ENCODE measurements at places on chromosomes 12 and 14.

DNA sequence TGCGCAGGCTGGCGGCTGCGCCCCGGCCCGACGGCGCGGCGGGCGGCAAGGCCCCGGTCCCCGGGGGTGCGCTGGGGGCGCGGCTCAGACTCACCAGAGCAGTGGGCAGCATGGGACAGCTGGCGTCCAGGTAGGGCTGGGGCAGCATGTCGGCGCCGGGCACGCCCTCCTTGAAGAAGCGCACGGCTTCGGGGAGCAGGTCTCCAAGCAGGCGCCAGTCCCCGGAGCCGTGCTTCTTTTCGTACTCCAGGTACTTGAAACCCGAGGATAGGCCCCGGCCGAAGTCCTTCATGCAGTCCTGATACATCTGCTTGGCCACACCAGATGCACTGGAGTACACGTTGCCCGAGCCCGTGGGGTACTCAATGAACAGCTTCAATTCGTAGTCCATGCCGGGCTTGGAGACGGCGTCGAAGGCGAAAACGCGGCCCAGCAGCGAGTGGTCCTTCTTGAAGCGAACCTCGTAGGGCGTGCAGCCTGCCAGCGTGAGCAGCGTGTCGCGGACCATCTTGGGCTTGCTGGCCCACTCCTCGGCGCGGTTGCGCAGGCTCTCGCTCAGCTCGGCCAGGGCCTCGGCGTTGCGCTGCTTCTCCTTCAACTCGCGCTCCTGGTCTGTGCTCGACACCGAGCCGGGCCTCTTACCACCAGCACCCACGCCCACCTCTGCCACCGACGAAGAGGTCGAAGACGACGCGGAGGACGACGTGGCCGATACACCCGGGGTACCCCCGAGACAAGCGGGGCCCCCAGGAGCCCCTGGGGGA is 2.2 kb downstream of the IRF2BPL start:
- DNase-seq = no peak

GRCh38 chr12:90757957-90758356 is 197.0 kb downstream of the CCER1 start:
- DNase-seq = no peak

DNA sequence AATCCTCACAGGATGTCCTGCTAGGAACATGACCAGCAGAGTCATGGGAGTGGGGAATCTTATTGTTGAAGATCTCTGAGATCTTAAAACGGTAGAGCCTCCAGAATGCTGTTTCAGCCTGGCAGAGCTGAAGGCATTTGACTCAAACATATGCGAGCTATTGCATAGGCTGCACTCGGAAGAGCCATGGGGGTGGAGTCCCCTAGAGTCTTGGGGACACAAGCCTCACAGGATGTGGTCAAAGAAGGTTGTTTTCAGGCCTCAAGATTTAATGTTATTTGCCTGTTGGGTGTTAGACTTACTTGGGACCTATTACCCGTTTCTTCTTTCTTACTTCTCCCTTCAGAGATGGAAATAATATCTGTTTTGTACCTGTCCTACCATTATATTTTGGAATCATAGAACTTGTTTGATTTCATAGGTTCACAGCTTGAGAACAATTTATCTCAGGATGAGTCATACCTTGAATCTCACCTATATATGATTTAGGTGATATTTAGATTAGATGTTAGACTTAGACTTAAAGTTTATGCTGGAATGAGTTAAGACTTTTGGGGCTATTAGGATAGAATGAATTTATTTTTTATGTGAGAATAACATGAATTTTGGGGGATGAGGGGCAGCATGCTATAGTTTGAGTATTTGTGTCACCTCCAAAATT is 172.2 kb upstream of the ATP2B1 start:
- no peak for DNase-seq

DNA sequence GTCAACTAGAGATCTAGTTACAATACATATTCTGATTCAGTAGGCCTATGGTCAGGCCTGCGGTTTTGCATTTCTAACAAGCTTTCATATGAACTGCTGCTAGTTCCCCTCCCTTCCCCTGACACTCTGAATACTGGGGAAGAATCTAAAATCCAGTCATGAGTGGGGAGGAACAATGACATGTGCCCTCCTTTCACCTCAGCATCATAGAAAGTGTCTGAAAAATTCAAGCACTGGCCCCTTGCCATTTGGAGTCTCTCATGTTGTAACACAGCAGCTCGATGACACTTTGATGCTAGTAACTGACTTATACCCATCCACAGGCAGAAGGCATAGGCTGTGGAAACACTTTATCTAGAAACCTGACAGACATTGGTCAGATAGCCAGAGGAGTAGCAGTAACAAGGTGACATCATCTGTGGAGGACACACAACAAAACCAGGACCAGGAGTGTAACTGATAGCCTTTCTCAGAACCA is 161.9 kb upstream of the RASSF8 start:
- no peak for DNase-seq

DNA sequence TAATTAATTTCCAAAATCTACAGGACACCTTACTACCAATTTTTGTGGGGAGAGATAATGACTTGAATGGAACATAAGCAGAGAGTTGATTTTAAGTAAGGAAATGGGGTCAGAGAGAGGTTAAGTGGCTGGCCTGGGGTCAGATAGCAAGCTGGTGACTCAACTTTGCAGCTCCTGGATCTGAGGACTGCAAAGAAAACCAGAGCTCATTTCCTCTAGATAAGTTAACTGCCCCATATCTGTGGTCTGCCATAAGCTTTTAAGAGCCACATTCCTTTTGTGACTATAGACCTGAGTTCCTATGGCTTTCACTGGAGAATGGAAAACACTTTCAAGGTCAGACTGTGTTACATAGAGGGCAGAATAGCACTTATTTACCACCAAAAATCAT is 201.2 kb upstream of the PRICKLE1 start:
- no peak for DNase-seq

DNA sequence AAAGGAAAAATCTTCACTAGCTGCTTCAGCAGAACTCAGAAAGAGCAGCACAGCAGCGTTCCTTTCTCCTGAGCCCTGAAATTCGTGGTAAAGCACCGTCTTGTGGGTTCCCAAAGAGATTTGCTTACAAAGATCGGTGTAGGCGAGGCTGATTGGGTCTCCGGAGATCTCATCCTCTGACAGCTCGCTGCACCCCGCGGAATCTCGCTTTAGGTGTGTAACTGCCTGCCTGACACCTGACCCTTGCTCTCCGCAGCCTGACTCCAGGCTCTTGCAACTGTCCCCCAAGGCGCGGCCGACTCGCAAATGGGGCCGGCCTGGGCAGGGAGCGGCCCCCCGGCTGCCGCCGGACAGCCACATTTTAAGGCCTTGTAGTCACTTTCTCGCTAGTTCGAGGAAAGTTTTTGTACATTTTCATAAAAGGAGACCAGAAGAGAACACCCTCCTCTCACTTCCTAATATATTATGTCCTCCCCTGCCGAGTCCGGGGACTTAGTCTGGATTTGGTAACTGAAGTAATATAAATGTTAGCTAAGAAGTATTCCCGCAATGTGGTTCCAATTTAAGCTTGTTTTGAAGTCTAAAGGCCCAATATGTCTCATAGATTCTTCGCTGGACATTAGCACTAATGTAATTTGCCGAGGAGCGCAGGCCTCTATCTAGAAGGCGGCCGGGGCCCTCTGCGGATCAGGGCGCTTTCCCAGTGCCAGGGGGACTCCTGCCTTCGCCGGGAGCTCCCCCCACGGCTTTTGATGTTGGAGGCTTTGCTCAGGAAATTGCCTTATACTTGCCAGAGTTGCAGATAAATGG is 177.3 kb upstream of the CDKN3 start:
- DNase-seq = no peak

- no peak for DNase-seq
Measured at GRCh38 chr14:104935955-104936354, 11.3 kb downstream of the PLD4 start.

- DNase-seq = no peak
Measured at GRCh38 chr14:70032447-70032846, 153.2 kb downstream of the SMOC1 start.

- no peak for DNase-seq
Measured at GRCh38 chr12:117279606-117280005, 81.8 kb downstream of the NOS1 start.

GRCh38 chr12:77494296-77494695 is 336.4 kb upstream of the NAV3 start:
- no peak for DNase-seq

GRCh38 chr14:80325112-80325511 is 113.8 kb upstream of the DIO2 start:
- no peak for DNase-seq

- no peak for DNase-seq
Measured at GRCh38 chr12:56760460-56760859, 2.7 kb upstream of the HSD17B6 start.

- no peak for DNase-seq
Measured at GRCh38 chr14:78398216-78398615, 228.0 kb downstream of the NRXN3 start.

- no peak for DNase-seq
Measured at GRCh38 chr12:23473071-23473470, 476.4 kb downstream of the SOX5 start.

- no peak for DNase-seq
Measured at GRCh38 chr12:100942984-100943749, 148.6 kb downstream of the ANO4 start.

GRCh38 chr14:75307700-75308379 is 29.2 kb downstream of the FOS start:
- DNase-seq = no peak

DNA sequence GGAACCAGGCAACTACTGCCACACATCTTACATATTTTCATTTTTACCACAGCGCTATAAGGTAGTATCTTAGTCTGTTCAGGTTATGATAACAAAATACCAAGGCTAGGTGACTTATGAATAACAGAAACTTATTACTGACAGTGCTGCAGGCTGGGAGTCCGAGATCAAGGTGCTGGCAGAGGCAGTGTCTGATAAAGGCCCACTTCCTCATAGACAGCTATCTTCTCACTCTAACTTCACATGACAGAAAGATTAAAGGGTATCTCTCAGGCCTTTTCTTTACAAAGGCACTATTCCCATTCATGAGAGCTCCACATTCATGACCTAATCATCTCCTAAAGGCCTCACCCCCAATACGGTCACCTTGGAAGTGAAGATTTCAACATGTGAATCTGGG is 59.8 kb upstream of the MDM1 start:
- DNase-seq = no peak

DNA sequence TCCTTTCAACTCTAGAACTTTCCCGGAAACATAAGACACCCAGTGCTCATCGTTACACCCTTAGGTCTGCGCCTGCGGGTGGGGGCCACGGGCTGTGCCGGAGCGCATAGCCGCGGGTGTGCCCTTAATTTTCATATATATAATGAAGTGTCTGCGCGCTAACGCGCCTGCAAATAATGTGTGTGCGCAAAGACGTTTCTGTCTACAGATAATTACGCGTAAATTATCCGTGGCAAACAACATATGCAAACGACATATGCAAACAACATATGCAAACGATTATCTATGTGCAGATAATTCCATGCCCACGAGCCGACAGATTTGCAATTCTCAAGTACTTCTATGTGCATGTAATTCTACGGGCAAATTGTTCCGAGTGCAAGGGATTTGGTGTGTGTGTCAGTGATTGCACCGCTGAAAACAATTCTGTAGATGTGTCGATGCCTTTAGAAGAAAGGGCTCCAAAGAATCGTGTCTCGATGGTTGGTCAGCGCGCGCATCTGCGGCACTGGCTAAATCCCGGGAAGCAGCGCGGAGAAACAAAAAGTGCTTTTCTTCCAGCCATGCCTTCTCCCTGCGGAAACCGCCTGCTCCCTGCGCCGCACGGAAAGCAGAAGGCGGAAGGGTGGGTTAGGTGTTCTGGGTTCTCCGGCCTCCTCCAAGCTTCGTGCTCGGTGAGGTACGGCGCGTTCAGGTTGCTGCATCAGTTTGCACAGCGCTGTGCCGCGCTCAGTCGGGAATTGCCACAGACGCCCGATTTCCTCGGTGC is 34.5 kb upstream of the TBX5 start:
- no peak for DNase-seq

DNA sequence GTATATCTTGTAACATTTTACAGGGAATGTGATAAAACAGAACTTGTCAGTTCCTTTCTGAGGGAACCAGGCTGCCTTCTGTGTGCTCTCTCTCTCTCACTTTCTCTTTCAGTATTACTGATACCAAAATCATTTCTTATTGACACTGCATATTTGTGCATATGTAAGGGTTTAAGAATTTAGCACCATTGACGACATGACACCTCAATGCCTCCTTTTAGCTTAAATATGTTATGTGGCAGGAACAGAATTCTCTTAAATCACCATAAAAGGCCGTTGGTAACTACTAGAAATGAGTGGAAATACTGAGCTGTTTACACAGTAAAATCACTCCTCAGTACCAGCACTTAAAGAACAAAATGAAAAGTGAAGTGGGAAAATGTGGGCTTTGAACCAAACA is 457.7 kb upstream of the SYT1 start:
- DNase-seq = no peak

DNA sequence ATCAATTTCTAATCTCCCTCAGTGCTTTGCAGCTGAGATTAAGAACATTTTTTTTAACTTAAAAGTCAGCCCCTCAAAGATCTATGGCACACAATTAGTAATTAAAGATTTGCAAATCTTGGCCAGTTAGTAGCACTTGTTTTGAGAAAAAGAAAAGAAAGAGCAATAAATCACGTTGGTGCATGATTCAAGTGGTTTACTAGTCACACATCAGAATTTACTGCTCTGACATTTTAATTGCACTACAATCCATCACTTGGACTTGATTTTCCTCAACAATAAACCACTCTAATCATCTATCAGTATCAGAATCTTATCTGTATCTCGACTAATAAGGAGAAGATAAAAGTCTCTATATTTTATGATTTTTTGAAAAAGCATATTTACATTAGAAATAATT is 154.3 kb downstream of the HELB start:
- no peak for DNase-seq

GRCh38 chr14:75822522-75823141 is 159.2 kb downstream of the TGFB3 start:
- DNase-seq = peak; percentile 60

DNA sequence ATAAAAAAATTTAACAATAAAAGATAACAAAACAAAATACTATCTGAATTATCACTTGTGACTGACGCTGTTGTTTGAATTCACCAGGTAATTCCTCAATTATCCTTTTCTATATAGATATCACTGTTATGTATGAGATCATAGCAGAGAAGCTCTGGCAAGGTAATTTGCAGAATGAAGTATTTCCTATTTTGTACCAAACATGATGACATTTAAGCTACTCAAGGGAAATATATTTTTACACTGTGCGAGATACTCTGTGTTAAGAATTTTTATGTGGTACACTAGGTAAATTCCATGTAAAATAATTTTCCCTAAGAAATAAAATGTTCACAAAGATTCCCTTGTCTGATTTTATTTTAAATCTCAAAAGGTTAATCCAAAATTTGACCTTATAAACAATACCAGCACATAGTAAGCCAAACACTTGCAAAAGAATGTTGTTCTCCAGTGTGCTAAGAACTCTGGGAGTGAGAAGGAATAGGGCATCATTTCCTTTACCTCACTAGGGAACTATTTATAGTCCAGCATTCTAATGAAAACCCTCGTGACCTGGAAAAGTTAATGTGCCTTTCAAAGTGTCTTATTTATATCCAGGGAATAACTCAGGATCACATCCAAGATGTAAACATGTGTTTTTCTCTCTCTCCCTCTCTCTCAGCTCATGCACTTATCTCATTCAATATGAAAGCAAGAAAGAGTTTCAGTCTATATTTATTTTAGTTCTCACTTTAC is 115.2 kb upstream of the RAP1B start:
- peak; percentile 50 for DNase-seq

- DNase-seq = no peak
Measured at GRCh38 chr14:60184905-60185555, 19.8 kb upstream of the DHRS7 start.

- DNase-seq = no peak
Measured at GRCh38 chr14:100504372-100505078, 82.7 kb downstream of the BEGAIN start.
